Esophagus mucosa (tissue), 1 donor: ENCODE measurements at places on chromosomes 5 and 9. TPM values are rescaled to one million over a fixed set of nuclear protein-coding genes. Genes with fewer than 3 reads are reported as not detected.

CBY3 gene
- not detected for total RNA-seq

SPATA31A1 gene
- total RNA-seq = not detected

MARCOL gene
- not detected for total RNA-seq

GLDC gene
- total RNA-seq = 28.3 TPM

SGCD gene
- 0.52 TPM for total RNA-seq

PTGES gene
- total RNA-seq = 9.1 TPM

PDLIM7 gene
- 23.0 TPM for total RNA-seq

AIF1L gene
- 63.3 TPM for total RNA-seq

WDR38 gene
- total RNA-seq = not detected

OGN gene
- 0.68 TPM for total RNA-seq

GAPVD1 gene
- total RNA-seq = 34.6 TPM

PDCD1LG2 gene
- 0.32 TPM for total RNA-seq

GFI1B gene
- not detected for total RNA-seq

PCDHB5 gene
- 0.40 TPM for total RNA-seq

KIF20A gene
- 21.2 TPM for total RNA-seq

PAEP gene
- not detected for total RNA-seq

SEPTIN8 gene
- total RNA-seq = 46.0 TPM

ZNF189 gene
- 5.1 TPM for total RNA-seq

PPIC gene
- 44.7 TPM for total RNA-seq

AFAP1L1 gene
- total RNA-seq = 3.0 TPM

OTP gene
- total RNA-seq = not detected

IQGAP2 gene
- total RNA-seq = 4.2 TPM

GRXCR2 gene
- total RNA-seq = not detected

PPP2R2B gene
- 0.76 TPM for total RNA-seq

MYOT gene
- total RNA-seq = not detected

FBLL1 gene
- total RNA-seq = not detected

WDR31 gene
- 3.7 TPM for total RNA-seq

DBH gene
- total RNA-seq = not detected

NMUR2 gene
- total RNA-seq = not detected

KIF4B gene
- total RNA-seq = not detected

ESM1 gene
- not detected for total RNA-seq
